ENCODE measurements at places on chromosomes 6 and 20.

DNA sequence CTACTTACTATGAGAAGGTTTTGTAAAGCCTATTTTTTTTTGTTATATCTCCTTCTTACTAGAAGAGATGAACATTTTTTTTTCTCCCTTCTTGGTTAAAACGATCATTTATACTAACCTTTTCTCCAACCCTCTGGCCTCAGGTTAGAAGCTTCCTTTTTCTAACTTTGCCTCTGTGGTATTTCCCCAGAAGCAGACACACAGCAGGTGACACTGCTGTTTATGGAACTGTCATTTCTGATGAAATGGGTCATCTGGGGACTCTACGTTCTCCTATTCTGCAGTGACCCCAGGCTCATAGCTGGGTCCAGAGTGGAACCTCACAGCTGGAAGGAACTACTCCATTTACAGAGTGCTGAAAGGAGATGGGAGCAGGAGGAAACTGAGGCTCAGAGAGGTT lies 746.3 kb upstream of the CHD6 start:
- no peak for DNase-seq

DNA sequence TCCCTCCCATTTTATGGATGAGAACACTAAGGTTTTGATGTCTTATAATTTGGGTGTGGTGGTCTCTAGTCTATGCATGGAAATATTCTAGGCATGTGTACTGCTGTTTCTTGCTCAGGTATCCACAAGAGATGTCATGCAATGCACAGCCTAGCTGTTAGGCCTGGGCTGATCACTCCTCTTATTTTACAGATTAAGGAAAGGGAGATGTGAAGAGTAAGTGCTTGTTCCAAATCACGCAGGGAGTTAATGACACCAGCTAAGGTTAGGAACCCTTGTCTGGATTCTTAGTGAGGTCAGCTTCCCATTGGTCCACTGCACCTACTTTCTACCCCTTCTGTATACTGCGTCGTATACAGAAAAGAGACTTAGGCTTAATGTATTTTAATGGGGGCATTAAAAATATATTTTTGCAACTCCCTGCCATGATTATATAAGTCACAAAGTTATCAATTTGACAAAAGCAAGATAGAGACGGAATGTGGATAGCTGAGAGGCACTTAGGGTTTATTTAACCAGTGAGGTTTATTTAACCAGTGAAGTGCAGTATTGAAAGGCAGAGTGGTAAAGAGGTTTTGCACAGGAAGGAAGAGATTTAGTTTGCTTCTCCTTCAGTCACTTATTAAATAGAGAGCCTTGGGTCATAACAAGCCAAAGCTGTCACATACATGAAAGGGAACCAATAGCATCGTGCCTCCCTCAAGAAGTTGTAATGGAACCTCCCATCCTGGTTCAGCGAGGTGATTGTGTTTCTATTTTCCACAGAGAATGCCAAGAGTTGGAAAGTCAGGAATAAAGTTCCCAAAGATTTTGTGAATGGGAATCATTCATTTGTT lies 95.0 kb upstream of the FAM184A start:
- DNase-seq = no peak

GRCh38 chr6:14499309-14499708 lies 381.7 kb downstream of the CD83 start:
- no peak for DNase-seq

DNA sequence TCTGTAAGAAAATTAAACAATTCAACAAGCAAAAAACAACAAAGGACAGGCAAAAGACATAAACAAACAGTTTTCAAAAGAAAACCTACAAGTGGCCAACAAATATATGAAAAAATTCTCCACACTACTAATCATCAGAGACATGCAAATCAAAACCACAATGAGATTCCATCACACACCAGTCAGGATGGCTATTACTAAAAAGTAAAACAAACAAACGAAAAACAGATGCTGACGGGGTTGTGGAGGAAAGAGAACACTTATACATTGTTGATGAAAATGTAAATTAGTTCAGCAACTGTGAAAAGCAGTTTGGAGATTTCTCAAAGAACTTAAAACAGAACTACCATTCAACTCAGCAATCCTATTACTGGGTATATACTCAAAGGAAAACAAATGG lies 537.6 kb downstream of the HDGFL1 start:
- DNase-seq = no peak

DNA sequence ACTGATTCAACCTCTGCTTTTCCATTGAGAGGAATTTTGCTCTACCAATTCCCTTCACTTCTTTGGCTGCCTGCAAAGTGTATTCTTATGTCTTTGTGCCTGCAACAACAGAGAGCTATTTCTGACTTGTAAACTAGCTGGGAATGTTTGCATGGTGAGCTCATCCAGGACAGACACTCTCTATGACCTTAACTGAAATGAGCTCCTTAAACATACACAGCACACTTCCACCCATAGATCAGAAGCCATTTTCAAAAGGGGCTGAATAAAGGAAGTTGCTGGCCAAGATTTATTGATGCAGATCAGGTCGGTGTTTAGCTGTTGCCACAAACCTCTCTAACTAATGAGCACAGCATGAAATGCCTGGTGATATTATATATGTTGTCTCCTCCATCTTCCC lies 377.7 kb downstream of the BTBD9 start:
- no peak for DNase-seq

GRCh38 chr6:105161421-105161820 lies 18.4 kb downstream of the POPDC3 start:
- DNase-seq = no peak

DNA sequence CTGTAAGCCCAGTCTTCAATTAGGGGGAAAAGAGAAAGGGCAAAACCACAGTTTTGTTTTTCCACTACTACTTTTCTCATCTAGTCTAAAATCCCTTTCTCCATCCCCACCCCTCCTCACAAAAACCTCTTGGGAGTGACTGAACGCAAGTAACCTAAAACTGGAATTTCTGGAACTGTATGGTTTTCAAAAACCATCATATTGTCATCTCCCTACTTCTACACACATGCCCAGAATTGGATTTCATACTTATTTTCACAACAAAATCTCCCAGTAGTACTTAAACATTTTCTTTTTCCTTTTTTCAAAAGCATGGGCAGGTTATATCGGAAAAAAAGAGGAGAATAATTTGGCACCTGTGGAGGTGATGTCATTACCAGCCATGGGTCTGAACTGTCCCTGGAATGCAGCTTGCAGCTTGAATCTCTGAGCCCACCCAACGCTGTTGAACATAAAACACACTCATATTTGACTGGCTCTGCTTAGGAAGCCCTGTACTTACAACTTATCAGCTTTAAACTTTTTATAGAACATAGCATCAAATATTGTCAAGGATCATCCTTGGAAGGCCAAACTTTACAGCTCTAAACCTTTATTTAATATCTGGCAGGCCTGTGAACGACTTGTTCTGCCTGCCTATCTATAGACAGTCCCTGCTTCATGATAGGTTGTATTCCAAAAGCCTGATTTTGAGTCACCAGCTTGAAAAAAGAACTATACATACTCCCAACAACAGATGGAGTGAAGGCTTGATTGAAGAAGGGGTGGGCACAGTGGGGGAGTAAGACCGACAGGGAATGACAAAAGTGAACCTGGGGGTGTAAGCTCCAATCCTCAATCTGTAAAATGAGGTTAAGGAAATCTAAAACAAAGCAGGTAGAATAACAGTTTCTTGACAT lies 59.3 kb downstream of the EPB41L2 start:
- DNase-seq = no peak

DNA sequence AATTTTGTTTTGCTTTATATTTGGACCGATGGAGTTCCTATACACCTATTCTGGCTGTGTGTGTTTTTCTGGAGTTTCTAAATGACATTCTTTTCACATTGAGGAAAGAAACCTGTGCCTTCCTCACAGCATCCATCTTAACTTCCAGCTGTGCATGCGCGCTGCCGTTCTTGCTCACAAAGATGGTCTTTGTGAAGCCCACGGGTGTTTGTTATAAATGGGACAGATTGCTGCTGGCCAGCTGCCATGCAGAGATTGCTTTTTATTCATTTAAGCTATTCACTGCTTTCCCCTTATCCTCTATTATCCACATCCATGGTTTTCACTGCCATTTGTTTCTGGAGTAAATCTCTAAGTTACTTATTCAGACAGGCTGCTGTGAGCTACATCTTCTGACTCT lies 54.2 kb downstream of the SYNDIG1 start:
- no peak for DNase-seq

DNA sequence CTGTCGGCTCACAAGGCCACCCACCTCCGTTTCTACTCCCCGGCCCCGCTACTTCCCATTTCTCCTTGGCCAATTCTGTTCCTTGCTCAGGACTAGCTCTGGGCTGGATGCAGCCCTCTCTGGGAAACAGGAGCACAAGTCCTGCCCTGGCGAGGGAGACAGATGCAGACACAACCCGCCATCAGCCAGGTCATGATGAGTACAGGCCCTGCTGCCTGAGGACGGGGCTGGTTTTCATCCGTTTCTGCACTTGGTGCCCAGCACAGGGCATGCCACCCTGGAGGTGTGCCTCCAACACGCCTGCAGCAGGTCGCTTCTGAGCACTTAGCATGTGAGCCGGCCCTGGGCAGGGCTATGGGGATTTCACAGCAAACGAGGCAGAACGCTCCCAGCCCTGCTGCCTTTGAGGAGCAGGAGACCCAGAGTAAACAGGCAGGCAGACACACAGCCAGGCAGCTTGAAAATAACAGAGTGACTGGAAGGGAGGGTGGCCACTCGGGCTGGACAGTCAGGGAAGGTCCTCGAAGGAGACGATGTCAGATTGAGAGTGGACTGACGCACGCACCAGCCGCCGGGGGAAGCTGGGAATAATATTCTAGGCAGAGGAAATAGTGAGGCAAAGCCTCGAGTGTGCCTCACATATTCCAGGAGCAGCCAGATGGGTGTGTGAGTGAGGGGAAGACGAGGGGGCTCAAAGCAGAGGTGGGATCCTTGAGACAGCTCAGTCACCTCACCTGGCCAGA lies 21.2 kb upstream of the VSTM2L start:
- no peak for DNase-seq

GRCh38 chr20:35742741-35743523 lies 872 bp upstream of the RBM39 start:
- DNase-seq = no peak

DNA sequence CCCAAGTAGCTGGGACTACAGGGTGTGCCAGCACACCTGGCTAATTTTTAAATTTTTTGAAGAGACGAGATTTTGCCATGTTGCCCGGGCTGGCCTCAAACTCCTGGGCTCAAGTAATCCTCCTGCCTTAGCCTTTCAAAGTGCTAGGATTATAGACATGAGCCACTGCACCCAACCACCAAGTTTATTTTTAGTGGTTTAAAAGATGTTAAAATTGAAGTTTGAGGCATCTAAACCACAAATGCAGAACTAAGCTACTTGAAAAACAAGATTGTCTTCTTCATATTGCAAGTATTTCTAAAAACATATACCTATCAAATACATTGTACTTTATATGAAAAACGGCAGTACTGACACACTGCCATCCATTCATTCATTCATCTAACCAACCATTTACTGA lies 31.6 kb downstream of the WASF1 start:
- no peak for DNase-seq

DNA sequence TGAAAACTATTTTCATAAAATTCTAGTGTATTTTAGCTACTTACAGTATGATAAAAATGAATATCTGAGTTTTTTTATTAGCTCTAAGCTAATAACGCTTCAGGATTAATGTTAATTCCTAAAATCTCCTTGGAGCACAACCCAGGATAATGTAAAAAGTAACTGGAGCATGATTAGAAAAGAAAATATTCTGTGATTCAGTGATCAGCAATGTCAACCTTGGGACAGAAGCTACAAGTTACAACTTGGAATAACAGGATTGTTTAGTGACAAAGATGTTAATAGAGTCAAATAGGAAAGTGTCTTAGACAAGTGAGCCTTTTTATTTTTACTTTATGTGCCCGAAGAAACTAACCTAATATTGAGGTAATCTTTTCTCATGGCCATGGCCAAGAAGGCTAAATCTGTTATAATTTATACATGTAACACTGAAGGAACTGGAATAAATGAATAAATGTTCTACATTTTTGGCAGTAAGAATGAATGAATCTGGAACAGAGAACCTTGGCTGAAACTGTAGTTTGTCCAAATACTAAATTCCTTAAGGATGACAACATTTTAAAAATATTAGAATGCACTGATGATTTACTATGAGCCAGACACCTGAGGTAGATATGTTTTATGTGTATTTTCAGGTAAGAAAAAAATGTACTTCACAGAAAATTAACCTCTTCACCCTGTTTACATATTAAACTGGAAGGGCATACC lies 994.0 kb downstream of the GRIK2 start:
- DNase-seq = no peak

GRCh38 chr6:82988930-82989351 lies 76.7 kb downstream of the UBE3D start:
- no peak for DNase-seq

All from D341Med (cell line).